SK-N-SH treated with all-trans-retinoic acid at 6 μM for 48 hours (cell line): ENCODE measurements at places on chromosomes 2 and 18.

GRCh38 chr2:195612611-195613495 lies 44.2 kb upstream of the SLC39A10 start:
- peak; percentile 91 for ATAC-seq

- ATAC-seq = no peak
These were observed 75.5 kb upstream of the CCDC141 start for GRCh38 chr2:179125404-179125803.

GRCh38 chr2:173764094-173764493 lies 201.1 kb downstream of the SP3 start:
- ATAC-seq = no peak

DNA sequence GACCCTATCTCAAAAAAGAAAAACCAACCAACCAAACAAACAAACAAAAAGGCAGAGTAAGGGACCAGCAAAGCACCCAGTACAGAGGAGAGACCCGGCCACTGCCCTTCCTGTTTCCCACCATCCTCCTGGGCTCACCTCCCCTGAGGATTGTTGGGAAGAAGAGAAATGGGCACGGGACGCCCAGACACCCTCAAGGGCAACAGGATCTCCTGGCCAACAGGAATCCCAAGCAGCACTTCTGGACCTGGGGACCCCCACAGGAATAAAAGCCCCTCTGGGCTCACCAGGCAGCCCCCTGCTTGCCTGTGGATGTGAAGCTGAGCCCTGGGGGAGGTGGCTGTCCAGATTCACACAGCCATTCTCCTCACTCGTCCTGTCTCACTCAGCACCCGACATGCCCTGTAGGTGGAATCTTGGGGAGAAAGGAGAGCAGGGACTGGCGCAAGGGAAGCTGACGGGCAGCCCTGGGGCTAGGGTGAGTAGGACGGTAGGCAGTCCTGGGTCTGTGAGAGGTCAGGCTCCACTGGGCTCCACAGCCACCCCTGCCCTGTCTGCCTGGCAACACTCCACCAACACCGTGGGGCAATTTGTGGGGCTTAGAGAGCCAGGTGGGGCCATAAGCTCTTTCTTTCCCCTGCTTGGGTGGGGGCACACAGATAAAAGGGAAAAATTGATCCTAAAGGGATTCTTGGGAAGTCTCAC lies 18.0 kb downstream of the KLF11 start:
- no peak for ATAC-seq

DNA sequence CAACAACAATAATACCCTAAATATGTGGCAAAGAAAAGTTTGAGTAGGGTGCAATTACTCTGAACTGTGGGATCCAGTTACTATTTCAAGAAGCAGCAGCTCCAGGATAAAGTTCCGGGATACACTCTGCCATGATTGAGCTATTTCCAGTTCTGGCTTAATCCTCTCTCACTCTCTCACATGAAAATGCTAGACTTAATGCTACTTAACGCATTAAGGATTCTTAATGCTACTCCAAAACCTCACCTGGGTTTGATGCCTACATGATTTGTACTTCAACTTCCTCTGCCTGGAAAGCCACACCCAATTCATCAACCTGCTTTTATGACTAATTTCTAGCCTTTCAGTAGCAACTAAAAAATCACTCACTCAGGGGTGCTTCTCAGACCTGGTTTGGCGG lies 151.1 kb upstream of the HNMT start:
- ATAC-seq = no peak

DNA sequence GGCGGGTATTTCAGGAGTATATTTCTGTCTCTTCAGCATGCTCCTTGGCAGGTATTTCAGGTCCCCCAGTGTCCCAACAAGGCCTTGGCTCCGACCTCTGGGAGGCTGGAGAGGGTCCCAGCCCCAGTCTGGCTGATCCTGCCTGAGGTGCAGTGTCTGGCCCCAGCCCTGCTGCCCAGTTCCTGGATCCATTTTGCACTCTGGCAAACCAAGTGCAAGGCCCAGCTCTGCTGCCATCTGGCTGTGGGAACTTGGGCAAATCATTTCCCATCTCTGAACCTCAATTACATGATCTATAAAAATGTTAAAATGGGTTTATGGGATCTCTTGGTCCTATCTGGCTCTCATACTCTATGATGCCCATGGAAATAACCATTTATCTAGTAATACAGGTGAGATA lies 63.6 kb downstream of the ZBTB7C start:
- ATAC-seq = peak; percentile 75

DNA sequence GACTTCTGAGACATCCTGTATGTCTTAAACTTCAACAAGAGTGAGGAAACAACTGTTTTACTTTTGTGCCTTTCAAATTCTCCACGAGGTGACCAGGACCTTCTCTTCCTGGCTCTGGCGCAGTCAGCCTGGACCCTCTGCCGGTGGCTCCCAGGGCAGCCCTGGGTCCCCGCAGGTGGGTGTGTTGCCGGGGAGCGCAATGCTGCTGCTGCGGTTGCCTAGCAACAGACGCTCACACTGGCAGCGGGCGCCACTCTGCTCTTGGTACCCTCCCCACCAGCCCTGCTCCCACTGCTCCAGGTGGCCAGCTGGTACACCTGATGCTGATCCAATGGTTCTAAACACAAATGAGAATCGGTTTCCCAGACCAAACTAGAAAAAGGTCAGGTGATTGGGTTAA lies 58.7 kb downstream of the GNAL start:
- ATAC-seq = no peak

DNA sequence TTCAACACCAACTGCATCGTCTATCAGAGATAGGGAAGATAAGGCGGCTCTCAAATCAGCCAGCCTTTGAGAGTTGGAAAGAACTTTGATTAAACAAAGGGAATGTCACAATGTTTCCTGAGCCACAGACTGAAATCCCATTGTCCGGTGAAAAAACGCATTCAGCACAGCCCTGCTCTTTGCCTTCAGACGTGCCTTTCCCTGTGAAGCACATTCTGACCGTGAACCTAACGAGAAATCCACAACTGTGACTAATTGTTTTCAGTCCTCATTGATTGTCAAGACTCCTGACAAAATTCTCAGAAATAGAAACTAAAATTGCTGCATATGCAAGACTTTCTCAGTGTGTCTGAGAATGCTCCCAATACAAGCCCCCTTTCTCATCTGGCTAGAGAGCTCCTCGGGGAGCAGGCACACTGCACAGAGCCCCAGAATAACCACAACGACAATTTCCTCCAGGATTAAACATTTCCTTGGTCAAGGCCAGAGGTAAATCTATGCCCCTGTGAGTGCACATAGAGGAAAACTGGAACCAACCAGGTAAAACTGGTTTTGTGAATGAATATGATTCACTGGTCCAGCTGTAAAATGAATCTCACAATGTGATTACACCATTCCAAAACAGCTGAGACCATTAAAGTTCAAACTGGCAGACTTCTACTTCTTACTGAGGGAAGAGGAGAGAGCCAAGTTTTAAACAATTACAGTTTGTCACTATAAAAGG lies 561.9 kb upstream of the ID2 start:
- peak; percentile 22 for ATAC-seq

GRCh38 chr2:132668987-132669907 lies 758 bp downstream of the LYPD1 start:
- peak; percentile 43 for ATAC-seq

- ATAC-seq = no peak
These were observed 257.8 kb upstream of the GALNT5 start for GRCh38 chr2:156999661-157000060.

DNA sequence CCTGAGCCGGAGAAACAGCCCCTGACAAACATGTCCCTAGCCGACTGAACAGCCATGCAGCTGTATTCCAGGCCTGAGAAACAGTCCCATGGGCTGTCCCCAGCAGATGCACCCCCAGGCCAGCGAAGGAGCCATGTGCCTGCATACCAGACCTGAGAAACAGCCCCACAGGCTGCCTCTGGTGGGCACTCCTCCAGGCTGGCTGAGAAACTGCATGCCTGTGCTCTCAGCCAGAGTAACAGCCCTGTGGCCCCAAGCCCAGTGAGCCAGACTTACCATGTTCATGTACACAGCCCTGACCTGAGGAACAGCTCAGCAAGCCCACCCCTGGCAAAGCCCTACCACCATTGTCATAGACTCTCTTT lies 24.8 kb downstream of the BOLL start:
- ATAC-seq = no peak
